ENCODE measurements at places on chromosomes 13 and 19.
A peak's percentile ranks its signal among the peaks of the same experiment; 100 is the strongest.

DNA sequence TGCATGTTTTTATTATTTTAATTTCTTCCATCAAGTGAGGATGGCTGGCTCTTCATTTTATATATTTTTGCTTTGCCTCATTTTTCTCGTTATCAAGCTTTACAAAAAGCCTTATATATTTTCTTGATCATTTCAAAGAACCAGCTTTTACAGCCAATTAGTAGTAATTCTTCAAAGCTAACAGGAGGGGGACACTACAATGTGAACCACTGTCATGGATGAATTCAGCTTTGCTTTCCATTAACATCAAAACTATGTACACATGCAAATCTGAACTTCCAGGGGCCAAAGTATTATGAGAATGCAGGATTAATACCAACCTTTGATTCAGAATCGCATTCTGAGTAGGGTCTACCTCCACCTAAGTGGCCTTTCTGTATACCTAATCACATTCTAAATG is 11.1 kb downstream of the UQCRFS1 start:
- no peak for DNase-seq

DNA sequence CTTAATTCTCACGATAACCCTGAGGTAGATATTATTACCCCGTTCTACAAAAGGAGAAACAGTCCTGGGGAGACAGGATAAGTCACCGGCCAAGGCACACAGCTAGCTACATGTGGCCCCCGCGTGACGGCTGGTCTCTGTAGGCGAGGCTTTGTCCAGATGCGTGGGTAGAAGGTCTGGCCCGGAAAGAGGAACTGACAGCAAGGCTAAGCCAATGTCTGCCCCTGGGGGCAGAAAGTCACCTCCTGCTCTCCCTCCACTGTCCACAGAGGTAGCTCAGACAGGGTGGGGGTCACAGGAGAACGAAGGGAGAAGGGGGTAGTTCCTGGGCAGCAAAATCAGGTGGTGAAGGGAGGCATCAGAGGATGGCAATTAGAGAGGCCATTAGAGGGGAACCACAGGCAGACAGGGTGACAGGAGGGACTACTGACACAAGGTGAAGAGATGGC is 1.8 kb downstream of the APOC4 start:
- no peak for DNase-seq

GRCh38 chr19:8580710-8581281 is 3.6 kb upstream of the MYO1F start:
- peak; percentile 54 for DNase-seq

- DNase-seq: no peak
Observed at GRCh38 chr13:95579303-95579702, 26.8 kb downstream of the CLDN10 start.

GRCh38 chr13:71213252-71213821 is 653.7 kb downstream of the DACH1 start:
- no peak for DNase-seq

DNA sequence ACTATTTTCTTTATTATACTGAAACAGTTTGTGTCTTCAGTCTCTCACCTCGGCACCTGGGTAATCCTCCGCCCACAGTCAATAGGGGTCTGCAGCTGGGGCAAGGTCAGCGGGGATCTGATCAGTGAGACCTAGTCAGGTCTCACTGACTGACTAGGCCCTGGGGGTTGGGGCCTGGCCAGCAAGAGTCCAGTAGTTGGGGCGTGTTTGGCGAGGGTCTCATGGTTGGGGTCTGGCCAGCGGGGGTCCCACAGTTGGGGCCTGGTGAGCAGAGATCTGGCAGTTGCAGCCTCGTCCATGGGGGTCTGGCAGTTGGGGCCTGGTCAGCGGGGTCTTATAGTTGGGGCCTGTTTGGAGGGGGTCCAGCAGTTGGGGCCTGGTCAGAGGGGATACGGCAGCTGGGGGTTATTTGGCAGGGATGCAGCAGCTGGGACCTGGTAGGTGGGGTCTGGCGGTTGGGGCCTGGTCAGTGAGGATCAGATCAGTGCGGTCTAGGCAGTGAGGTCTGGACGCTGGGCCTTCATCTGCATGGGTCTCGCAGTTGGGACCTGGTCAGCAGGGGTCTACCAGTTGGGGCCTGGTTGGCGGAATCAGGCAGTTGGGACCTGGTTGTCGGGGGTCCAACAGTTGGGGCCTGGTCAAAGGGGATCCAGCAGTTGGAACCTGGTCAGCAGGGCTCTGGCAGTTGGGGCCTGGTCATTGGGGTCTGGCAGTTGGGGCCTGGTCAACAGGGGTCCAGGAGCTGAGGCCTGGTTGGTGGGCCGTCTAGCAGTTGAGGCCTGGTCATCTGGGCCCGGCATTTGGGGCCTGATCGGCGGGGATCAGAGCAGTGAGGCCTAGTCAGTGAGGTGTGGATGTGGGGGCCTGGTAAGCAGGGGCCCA is 61.1 kb upstream of the TPM4 start:
- DNase-seq: no peak

- DNase-seq: no peak
Observed at GRCh38 chr19:57099199-57099661, 20.6 kb upstream of the USP29 start.

DNA sequence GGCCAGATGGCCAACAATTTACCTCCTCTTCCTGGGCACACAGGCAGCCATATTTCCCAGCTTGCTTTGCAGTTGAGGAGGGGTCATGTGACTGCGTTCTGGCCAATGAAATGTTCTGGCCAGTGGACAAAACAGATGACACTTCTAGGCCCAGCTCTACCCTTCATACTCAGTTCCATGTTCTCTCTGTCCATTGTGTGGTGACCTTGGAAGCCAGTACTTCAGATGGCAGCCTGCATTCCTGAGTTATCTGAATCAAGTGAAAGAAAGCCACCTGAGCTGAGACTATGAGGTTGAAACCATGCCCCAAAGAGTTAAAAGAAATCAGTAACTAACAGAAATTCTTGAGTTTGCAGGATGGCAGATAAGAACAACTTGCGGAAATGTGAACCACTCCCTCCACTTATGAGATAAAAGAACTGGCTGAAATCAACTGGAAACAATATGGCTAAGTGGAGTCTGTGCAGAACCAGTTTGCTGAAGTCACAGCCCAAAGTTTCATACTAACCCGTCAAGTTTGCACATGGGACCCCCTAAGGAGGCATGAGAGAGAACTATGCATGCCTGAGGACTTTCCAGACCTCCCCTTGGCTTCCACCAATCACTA is 8.1 kb downstream of the FAM187B start:
- no peak for DNase-seq

GRCh38 chr13:112168761-112169160 is 101.8 kb downstream of the SOX1 start:
- DNase-seq: no peak

GRCh38 chr19:15297416-15298224 is 34.7 kb downstream of the BRD4 start:
- DNase-seq: no peak

DNA sequence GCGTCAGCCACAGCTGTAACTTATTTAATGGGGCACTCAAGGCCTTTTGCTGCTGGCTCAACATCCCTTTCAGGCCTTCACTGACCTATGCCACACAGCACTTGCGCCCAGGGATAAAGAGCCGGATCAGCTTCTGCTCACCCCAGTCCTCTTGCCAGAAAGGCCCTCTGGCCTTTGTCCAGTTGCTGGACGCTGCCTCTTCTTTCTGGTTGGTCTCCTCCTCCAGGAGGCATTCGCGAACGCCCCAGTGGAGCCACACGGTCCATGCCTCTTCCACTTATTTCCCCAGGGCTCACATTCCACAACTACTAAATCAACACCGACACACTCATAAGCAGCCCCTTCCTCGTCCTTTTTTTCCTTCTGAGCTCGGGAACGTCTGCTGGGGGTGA is 3.7 kb upstream of the ZNF329 start:
- no peak for DNase-seq

- DNase-seq: no peak
Observed at GRCh38 chr13:90084684-90085290, 1262.7 kb upstream of the MIR17HG start.

DNA sequence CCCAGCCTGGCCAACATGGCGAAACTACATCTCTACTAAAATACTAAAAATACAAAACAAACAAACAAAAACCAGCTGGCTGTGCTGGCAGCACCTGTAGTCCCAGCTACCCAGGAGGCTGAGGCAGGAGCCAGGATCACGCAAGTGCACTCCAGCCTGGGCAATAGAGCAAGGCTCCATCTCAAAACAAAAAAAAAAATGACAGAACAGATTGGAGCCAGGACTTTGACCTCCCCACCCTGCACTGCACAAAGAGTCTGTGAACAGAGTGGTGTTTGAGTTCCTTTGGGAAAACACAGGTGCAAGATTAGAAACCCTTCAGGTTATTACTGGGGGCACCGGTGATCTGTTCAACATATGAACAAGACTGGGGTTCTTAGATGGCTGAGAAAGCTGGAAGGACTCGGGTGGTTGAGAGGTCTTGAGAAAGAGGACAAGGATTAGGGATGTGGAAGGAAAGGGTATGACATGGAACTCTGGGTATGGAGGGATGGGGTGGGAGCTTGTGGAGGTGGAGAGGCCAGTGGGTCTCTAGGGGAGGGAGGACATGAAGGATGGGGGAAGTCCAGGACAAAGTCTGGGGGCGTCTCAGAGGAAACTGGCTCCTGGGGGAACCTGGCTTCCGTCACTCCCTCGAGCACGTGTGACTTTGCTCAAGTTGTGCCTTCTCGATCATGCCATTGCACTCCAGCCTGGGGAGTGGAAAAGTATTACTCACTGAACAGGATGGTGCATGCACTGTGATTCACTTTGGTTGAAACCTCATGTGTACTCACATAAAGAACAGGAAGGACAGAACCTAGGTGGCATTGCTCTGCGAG is 25.9 kb downstream of the RCN3 start:
- DNase-seq: no peak

DNA sequence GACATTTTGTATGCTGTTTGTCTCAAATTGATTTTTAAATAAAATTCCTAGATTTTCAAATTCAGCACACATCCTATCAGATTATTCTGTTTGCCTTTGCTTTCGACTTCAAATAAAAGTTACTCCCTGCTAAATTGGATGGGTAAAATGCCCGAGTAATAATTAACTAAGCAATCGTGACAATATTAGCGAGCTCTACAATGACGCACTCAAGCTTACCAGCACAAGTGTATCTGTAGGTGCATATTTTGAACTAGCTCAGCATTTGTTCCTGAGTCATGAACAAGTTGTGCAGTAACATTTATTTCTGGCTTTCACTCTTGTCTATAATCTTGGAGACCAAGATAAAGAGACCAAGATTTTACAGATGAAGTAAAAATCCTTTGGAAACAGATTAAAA is 113.4 kb downstream of the UBL3 start:
- DNase-seq: no peak

- no peak for DNase-seq
Observed at GRCh38 chr13:70088926-70089325, 18.7 kb upstream of the ATXN8OS start.

GRCh38 chr19:41351339-41352245 is 2.1 kb downstream of the TGFB1 start:
- no peak for DNase-seq

GRCh38 chr19:21047716-21048115 is 27.3 kb downstream of the ZNF430 start:
- no peak for DNase-seq

- DNase-seq: peak; percentile 29
Observed at GRCh38 chr13:68304286-68304893, 1074.3 kb upstream of the PCDH9 start.

DNA sequence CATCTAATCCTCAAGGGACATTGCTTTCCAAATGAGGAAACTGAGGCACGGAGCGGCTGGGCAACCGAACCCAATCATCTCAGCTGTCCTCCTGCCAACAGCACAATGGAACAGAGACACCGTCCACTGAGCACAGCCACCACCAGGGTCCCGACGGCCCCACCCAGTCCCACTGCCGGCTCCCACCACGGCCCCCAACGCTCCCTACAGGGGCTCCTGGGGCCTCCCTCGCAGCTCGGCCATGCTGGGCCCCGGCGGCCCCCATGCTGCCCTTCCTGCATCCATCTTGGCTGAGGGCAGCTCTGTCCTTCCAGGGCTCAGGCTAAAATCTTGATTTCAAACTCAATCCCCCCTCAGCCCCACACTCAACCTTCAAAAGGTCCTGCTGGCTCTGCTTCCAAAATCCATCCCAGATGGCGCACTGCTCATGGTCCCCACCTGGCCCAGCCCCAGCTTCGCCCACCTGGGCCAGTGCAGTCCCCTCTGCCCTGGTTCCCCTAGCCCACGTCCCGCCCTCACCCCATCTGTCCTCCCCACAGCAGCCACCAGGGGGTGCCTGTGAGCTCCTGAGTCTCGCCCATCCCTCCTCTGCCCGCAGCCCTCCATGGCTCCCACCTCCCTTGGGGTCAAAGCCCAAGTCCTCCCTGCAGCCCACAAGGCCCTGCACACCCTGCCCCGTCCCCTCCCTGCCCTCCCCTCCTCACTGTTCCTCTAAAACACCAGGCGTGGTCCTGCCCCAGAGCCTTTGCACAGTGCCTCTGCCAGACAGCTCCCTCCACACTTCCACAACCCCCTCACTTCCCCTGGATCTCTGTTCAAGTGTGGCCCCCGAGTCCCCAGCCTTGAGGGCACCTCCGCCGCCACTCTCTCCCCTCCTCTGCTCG is 7.9 kb downstream of the PIP5K1C start:
- DNase-seq: no peak

DNA sequence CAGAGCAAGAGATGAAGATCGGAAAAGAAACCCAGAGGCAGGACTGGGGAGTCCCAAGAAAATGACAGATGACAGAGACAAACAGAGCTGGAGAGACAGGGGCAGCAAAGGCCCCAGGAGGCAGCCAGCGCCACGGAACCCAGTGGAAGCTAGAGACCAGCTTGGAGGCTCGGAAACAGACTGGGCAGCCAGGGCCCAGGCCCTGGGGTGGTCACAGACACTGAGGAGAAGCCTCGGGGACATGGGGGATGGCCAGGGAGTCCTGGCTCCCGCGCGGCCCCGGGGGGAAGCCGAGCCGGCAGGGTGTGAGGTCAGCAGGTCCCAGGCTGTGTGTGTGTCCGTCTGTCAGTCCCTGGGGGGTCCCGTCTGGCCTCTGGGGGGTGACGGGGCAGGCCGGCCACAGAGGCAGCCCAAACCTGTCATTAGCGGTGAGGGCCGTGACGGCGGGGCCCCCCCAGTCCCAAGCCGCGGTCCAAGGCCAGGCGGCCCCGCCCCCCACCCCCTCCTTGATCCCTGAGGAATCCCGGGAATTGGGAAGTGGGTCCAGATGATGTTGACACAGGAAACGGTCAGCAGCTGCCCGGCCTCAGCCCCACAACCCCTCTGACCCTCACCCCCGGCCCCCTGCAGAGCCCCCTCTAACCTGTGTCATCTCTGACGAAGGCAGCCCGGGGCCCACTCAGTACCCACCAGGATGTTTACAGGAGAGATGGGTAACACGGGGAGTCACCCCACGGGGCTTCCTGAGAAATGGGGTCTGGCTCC is 2.5 kb upstream of the TMEM190 start:
- DNase-seq: no peak

- DNase-seq: no peak
Observed at GRCh38 chr13:90787007-90787406, 560.5 kb upstream of the MIR17HG start.

DNA sequence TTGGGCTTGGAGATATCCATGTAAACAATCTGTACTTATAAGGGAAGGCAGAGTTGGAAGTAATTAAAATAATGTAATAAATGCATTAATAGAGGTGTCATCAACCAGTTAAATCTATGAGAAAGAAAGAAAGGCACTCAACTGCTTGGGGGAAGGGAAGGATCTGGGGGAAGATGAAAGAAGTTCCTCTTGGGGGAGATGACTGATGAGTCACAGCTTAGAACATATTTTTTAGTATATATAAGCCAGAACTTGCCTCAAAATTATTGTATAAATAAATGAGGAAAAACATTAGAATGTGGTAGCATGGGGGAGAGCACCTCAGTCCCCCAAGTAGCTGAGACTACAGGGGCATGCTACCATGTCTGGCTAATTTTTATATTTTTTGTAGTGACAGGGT is 205.8 kb downstream of the GGACT start:
- DNase-seq: no peak

GRCh38 chr13:94329754-94330551 is 149.5 kb downstream of the DCT start:
- no peak for DNase-seq

Measured in NCI-H1092 (cell line).